ENCODE measurements at places on chromosomes 6 and 20.

DNA sequence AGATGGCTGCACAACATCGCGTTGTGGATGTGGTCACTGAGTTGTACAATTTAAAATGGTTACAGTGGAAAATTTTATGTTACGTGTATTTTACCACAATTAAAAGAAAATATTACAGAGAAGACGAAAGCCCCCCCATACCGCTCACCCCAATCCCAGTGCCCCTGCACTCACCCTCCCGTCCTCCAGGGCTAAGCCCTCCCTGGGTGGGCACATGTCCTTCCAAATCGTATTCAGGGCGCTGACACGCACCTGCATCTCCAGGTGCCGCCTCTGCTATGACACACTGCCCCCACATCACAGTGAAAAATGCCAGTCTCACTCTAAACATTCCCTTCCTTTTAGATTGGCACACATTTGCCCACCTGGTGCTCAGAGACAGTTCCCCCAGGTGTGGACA lies 49.4 kb downstream of the PSMG4 start:
- no peak for DNase-seq

GRCh38 chr6:12119085-12119588 lies 107.0 kb downstream of the HIVEP1 start:
- no peak for DNase-seq

- DNase-seq: peak; percentile 45
Observed at GRCh38 chr20:5448449-5449118, 131.8 kb upstream of the PROKR2 start.

GRCh38 chr6:149500096-149500495 lies 15.3 kb upstream of the ZC3H12D start:
- no peak for DNase-seq

DNA sequence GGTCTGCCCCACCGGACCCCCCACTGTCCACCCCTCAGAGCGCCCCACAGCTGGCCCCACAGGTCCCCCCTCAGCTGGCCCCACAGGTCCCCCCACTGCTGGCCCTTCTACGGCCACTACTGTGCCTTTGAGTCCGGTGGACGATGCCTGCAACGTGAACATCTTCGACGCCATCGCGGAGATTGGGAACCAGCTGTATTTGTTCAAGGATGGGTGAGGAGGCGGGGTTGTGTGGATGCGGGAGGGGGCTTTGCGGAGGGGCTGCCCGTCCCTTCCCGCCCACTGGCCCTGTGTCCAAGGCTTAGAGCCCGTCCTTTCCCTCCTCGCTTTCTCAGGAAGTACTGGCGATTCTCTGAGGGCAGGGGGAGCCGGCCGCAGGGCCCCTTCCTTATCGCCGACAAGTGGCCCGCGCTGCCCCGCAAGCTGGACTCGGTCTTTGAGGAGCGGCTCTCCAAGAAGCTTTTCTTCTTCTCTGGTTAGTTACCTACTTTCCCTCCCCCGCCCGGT lies 4.7 kb downstream of the MMP9 start:
- no peak for DNase-seq

DNA sequence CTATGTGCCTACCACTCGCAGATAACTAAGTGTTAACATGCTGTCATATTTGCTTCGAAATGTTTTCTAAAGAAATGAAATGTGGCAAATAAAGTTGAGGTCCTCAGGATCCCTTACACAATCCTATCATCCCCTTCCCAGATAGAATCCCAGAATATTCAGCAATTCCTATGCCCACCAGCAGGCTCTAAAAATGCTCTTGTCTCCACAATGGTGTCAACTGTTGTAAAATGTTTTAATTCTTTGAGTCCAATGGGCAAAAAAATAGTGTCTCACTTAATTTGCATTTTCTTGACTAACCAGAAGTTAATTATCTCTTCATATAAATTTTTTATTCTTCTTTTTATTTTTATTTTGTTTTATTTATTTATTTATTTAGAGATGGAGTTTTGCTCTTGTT lies 103.9 kb upstream of the MAP7 start:
- no peak for DNase-seq

- DNase-seq: no peak
Observed at GRCh38 chr20:55581519-55581918, 423.8 kb downstream of the CBLN4 start.

DNA sequence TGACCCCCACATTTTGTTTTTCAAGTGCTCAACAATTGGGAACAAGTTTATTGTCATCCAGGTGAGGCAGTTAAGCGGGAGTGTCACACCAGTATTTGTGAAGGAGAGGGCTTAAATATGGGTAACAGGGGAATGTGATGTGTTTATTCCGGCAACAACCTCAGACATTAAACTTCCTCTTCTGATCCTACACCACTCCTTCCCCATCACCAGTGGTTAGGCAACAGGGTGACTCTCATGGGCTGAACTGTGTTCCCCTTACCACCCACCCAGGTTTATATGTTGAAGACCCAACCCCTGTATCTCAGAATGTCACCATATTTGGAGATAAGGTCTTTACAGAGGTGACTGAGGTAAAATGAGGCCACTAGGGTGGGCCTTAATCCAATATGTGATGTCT lies 52.1 kb upstream of the RNF182 start:
- no peak for DNase-seq

GRCh38 chr20:36478137-36478905 lies 63.0 kb upstream of the MYL9 start:
- no peak for DNase-seq

GRCh38 chr6:137552146-137552545 lies 58.0 kb upstream of the OLIG3 start:
- no peak for DNase-seq

DNA sequence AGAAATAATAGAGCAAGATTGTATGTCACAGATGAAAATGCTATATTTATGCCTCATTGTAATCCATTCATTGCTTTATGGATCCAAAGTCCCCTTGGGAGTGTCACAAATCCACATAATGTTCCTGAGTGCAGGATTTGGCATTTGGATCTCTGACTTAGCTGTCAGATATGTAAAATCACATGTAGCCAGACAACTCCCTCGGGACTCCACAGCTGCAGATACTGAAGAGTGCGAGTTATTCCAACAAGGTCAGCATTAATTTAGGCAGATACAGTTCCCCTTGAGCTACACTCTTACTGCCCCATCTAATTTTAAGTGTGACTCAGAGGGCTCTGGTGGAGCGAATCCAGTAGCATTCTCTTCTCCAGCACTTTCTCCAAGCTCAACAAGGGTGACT lies 433.2 kb downstream of the CD83 start:
- no peak for DNase-seq

GRCh38 chr6:128204616-128205015 lies 303.8 kb upstream of the THEMIS start:
- DNase-seq: no peak

- no peak for DNase-seq
Observed at GRCh38 chr6:31152781-31153180, 4.8 kb downstream of the CCHCR1 start.

- DNase-seq: no peak
Observed at GRCh38 chr20:29410806-29411457, 1846.5 kb upstream of the DEFB115 start.

GRCh38 chr6:20370393-20370792 lies 31.3 kb upstream of the E2F3 start:
- DNase-seq: no peak

- no peak for DNase-seq
Observed at GRCh38 chr20:15076785-15077184, 739.4 kb upstream of the FLRT3 start.

DNA sequence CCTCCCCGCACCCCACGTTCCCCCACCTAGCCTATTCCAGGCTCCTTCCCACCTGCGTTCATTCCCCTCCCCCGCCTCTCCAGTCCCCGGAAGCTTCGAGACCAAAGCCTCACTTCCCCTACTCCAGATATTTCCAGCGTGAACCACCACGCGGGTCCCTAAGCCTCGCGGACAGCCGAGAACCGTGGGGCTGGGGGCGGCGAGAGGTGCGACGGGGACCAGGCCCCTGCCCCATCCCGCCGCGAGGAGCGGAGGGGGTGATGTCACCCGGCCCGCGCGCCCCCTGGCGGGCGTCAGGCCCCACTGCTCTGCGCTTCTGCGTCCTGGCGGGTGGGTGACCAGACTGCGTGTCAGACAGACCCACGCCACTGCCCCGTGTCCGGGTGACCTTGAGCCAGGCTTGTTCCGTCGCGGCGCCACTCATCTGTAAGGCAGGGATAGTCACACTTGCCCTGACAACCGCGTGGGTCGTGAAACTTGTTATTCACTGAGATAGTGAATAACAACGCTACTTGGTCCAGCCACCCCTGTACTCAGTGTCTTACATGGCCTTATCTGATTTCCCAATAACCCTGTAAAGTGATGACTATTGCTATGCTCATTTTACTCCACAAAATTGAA lies 9.0 kb upstream of the HSP90AB1 start:
- peak; percentile 87 for DNase-seq

- DNase-seq: no peak
Observed at GRCh38 chr6:12137480-12137879, 125.4 kb downstream of the HIVEP1 start.

DNA sequence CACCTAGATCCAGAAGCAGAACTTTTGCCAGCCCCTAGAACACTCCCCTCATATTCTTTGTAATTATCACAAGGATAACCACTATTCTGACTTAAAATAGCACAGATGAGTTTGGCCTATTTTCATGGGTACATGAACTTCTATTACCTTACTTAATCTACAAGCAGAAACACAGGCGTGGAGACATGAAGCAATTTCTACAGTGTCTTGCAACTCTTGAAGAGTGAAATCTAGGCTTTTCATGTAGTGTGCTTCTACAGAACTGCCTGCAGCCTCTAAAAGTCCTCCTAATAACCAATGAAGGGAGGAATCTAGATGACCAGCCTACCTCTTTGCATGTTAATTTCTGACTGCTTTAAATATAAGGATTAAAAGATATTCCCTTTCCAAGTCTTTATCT lies 82.7 kb downstream of the EPM2A start:
- DNase-seq: no peak

- DNase-seq: no peak
Observed at GRCh38 chr6:29907637-29908340, 34.5 kb upstream of the HLA-A start.
